ENCODE measurements at places on chromosomes 6 and 20.

DNA sequence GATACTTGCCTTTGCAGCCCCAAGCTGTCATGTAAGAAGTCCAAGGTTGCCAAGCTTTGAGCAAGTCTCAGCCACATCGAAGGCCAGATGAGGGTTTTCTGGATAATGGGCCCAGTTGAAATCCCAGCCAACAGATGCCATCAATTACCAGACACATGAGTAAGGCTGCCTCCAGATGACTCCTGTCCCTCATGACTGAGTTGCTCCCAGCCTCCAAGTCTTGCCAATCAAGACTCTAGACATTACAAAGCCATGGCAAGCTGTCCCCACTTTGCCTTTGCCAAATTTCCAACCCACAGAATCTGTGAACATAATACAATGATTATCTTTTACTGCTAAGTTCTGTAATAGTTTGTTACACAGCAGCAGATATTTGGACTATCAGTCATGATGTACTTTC is 76.8 kb upstream of the ARMC2 start:
- peak; percentile 20 for DNase-seq

DNA sequence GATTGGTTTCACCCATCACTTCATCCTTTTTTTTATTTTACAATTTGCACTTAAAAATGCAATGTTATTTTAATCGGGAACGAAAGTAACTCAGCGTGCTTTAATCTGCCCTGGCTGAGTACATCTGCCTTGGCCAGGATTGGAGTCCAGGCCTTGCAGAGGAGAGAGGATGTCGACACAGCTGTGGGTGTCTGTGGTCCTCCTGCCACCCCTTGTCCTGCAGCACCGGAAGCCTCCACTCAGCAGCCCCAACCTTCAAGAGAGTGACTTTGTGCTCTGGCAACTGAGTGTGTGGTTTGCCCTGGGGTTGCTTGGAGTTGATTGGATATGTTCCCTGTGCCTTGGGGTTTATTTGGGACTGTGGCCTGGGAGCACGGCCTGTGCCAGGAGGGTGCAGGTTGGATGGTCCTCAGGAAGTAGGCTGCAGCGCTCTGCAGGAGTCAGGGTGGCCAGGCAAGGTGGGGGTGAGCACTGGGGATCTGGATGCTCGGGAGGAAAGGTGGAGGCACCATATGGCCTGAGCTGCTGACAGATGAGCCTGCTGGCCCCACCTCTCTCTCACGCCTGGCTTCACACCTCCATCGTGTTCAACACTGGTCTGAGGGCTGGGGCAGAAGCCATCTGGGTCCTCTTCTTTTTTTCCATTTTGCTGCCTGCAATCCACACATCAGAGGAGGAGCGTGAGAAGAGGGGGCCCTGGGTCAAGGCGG is 4.3 kb downstream of the MYT1 start:
- no peak for DNase-seq

GRCh38 chr6:114108119-114109002 is 137.4 kb upstream of the HDAC2 start:
- peak; percentile 79 for DNase-seq

DNA sequence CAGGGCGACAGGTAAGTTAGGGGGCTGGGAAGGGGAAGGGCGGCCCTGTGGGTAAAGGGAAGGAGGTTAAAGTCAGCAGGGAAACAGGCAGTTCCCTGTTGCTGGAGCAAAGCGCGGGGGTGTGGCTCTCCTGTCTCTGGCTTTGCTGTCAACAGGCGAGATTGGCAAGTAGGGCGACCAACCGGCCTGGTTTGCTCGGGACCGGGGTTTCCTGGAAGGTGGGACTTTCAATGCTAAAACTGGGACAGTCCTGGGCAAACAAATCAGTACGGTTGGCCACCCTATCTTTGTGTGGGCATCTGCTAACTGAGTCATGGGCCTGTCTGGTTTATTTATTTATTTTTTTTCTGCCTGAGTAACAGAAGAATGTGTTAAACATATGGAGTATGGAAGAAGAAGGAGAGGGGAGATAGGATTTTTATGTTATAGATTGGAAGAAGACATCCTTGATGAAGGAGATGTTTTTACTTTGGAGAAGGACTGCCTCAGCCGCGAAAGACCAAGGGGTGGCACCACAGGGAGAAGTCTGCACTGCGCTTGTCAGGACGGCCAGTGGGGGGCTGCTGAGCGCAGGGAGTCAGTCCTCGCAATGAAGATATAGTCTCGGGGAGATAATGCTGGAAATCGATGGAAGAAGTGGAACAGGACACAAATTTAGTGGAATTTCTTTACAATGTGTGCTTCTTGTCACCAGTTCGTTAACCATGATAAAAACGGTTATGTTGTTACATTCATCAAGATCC is 43.4 kb upstream of the ESR1 start:
- peak; percentile 92 for DNase-seq

DNA sequence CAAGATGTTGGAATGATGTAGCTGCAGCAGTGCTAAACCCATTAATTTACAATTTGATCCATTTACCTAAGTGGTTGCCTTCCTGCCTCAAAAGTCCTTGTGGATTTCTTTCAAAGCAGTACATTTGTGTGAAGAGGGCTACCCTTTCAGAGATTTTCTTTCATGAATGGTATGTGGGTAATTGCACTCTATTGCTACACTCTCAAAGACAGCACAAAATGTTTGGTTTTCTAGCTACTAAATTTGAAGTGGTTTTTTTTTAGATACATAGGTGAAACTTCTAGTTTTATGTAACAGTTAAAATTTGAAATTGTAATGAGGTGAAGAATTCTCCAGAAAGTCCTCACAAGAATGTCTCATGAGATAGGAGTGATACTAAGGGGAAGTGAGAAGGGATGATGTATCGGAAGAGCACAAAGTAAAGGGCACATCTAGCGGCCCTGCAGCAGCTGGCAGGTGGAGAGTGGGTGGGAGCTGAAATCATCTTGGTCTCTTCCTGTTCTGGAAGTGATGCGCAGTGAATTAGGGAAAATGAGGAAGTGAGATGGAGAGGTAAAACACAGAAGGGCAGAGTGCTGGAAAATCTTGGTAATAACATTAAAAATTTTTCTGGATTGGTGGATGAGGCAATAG is 236.8 kb upstream of the MAN1A1 start:
- no peak for DNase-seq

- DNase-seq = no peak
Measured at GRCh38 chr6:92196325-92196724, 1223.0 kb downstream of the EPHA7 start.

GRCh38 chr20:56440346-56441007 is 27.9 kb upstream of the RTF2 start:
- DNase-seq = no peak

- peak; percentile 37 for DNase-seq
Measured at GRCh38 chr20:16378712-16379370, 194.4 kb downstream of the KIF16B start.

DNA sequence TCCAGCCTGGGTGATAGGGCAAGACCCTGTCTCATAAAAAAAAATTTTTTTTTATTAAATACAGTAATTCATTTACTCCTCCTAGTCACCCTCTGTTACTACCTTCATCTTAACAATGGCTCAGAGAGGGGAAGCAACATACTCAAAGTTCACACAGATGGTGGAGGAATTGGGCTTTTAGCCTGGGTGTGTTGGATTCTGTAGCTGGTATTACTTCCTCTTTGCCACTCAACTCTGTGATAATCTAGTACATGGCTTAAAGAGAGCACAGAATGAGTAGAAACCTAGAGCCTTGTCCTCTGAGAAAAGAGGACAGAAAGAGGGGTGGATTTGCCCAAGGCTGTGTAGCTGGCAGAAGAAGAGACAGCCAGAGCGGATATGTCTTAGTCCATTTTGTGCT is 96.6 kb downstream of the DLGAP4 start:
- no peak for DNase-seq

DNA sequence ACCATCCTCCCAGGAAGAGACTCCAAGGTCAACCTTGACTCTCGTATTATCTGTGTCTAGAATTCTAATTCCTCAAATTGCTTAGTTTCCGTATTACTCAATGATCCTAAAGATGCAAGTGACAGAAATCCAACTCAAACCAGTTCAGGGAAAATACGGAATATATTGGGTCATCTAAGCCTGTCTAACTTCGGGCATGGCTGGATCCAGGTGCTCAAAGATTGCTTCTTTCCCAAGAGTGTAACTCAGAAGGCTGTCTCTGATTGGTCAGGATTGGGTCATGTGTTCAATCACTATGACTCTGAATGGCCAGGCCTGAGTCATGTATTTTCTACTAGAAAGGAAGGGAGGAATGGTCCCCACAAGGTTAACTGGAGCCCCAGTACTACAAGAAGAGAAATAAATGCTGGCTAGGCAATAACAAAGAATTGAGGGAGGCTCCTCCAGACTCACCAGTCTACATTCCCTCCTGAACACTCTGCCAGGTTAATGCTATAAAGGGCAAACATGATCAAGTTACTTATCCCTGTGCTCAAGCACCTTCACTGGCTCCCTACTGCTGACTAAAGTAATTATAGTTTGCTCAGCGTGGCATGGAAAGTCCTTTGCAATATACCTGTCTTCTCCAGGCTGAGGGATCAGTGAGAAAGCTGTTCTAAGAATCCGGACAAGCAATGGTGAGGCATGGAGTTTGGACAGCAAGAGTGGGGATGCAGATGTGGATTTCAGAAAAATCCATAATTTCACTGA is 15.4 kb upstream of the PREX1 start:
- DNase-seq = no peak

DNA sequence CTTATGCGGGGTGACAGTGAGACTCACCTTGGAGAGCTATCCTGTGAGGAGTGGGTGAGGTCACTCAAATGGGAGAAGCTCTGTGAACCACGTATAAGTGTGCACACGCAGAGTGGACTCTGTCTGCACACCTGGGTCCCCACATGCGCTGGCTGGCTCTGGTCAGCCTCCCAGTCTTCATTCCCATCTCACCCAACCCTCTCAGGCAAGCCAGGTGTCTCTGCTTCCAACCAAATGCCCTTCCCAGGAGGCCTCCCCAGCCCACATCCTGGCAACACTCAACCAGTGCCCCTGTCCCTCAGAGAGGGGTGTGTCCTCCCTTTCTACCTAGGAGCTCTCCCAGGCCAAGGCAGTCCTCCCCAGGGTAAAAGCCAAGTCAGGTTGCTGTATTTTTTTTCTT is 8.0 kb upstream of the PI16 start:
- DNase-seq = no peak

DNA sequence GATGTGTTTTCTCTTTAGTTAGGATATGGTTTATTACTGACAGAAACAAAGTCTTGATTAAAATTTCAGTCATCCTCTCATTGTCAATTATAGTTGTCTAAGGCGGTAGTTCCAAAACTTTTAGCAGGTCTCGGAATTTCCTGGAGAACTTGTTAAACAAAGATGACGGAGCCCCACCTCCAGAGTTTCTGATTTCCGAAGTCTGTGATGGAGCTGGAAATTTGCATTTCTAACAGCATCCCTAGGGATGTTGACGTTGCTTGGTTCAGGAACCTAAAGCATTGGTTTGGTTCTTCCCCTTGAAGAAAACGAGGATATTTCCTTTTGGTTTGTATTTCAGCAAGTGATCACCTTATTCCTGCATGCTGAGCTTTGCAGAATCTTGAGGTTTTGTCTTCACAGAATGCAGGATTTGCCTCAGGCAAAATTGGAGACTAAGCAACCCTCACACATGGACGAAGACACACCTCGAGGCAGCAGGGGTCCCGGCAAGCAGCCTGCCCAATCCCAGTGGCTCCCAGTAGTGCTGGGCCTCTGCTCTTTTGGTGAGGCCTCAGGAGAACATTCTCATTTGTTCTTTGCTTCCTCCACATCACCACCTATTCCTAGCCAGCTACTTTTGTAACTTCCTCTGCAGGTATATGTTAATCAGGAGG is 187.1 kb upstream of the PHACTR1 start:
- no peak for DNase-seq

DNA sequence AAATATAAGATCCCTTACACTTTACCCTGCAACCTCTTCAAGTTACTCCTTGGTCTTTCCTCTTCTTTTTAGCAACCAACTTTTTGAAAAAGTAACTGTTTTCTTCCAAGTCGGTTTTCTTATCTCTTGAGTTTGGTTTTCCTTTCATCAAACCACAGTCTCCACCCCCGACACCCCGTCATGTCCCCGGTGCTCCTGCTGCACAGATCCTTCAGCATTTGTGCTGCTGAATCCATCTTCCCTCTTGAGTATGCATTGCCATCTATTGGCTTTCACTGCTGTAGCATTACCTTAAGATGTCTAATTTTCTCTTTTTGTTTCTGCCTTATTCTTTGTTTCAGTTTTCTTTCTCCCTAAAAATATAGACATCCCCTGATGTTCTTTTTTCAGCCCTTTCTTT is 11.9 kb upstream of the TNFRSF21 start:
- no peak for DNase-seq

DNA sequence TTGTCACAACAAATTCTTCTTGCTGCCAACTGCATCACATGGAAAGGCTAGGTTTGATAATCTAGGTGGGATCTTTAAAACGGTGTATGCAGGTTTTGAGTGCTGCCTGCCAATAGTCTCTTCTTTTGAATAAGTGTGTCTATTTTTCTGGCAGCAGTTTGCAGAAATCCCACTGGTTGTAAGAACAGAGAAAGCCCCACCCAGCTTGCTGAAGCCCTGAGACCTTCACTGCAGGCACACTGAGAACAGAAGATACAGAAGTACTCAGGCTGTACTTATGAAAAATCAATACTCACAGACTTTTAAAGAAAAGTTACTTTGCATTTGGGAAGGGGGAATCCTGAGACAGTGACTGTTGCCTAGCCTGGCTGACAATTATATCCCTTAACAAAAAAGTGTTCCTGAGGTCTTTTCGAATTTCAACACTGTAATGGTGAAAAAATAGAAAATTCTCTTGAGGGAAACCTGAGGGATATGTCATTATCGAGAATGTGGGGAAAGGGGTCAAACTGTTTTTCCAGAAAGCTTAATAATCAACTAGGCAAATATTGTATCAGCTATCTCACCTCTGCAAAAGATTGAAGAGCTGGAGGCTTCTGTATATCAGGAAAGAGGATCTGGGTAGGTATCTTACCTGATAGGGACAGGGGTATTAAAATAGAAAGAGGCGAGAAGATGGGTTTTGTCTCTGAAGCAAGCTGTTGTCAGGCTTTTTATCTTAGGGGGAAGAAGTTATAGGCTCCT is 199.9 kb downstream of the LRFN2 start:
- DNase-seq = no peak

- no peak for DNase-seq
Measured at GRCh38 chr20:25380945-25381614, 9.6 kb downstream of the ABHD12 start.

GRCh38 chr6:155461556-155461955 is 5.9 kb upstream of the NOX3 start:
- peak; percentile 30 for DNase-seq

- DNase-seq = no peak
Measured at GRCh38 chr6:3286641-3287171, 28.0 kb downstream of the PSMG4 start.

GRCh38 chr6:134537146-134537555 is 219.2 kb upstream of the SGK1 start:
- peak; percentile 94 for DNase-seq

GRCh38 chr6:6332811-6333244 is 12.4 kb upstream of the F13A1 start:
- DNase-seq = no peak

DNA sequence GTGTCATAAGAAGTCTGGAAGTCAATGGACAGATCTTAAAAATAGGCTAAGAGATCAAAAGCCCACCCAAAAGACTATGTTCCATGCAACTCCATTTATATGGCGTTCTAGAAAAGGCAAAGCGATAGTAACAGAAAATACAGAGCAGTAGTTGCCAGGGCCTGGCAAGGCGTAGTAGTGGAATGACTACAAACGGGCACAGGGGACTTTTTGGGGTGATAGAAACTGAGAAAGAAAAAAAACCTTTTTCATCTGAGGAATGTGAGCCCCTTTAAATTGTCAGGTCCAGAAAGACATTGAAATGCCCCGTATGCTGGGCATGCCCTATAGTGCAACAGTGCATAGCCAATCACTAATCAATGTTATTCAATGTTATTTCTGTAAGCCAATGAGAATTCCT is 47.2 kb upstream of the FAM50B start:
- DNase-seq = no peak

GRCh38 chr6:100152201-100152600 is 158.2 kb upstream of the MCHR2 start:
- no peak for DNase-seq

Data from cardiac fibroblast (primary cell).